Posterior cingulate gyrus (tissue), 11 donors: ENCODE measurements at places on chromosomes 1 and 21.
A peak's percentile ranks its signal among the peaks of the same experiment; 100 is the strongest.

- no peak for DNase-seq
Observed at GRCh38 chr1:157626099-157626498, 28.2 kb upstream of the FCRL4 start.

DNA sequence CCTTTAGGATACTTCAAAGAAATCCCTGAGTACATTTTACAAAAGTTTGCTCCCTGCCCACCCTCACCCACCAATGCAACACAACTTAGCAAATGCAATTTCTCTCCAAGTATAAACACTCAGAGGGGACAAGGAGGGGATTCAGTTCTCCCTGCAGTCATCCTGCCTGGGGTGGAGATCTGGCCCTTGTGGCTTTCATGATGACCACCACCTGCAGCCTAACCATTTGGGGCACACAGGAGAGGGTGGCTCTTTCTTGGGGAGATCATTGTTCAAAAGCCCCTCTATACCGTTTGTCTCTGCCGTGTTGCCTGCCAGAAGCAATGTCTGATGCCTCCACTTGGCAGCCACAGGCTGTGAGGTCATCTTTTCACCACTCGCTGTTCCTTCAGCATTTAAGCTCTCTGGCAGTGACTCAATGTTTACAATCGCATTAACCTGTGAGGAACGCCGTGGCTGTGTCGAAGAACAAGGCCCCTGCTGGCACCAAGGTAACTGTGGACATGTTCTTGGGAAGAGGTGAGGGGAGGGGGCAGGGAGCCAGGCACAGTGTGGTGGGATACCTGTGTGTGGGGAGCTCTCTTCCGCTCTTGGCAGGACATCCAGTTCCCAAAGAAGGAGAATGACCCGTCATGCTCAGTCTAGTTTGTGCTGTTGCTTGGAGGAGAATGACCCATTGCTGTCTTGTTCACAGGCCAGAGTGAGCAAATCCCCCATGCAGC, 103.9 kb upstream of the DUSP10 start:
- DNase-seq: no peak

- DNase-seq: no peak
Observed at GRCh38 chr1:160942926-160943325, 11.7 kb downstream of the ITLN2 start.

- peak; percentile 46 for DNase-seq
Observed at GRCh38 chr21:42120101-42120902, 49.2 kb downstream of the UMODL1 start.

DNA sequence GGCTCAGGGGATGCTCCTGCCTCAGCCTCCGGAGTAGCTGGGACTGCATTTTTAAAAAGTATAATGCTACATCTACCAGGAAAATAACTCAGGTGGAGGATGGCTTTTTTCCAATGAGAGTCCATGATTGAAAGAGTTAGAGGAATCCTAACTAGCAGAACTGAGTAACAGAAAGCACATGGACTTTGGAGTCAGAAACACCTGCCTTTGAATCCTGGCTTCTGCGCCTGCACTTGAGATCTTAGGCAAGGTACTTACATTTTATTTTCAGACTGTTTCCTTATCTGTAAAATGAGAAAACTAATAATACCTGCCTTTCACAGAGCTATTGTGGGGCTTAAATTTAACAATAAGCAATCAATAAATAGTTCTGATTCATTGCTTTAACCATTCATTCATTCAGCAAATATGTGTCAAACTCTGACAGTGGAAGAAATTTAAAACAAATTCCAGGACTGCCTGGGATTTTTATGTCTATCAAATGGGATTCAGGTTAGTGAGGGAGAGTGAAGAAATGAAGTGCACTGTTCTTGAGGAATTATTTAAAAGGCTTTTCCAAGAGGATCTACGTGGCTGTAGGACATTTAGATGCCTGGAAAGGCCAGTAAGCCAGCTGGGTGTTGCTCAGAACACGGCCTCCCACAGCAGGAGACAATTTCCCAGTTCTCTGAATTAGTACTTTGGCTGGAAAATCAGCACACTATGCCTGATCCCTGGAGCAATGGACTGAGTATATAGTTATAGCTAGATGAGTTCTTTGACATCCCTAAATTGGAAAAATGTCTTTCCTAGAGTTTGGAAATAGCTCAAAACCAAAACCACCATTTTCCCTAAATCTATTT, 12.8 kb upstream of the LBR start:
- no peak for DNase-seq

GRCh38 chr1:177209357-177209756, 38.6 kb downstream of the BRINP2 start:
- DNase-seq: peak; percentile 63

- no peak for DNase-seq
Observed at GRCh38 chr1:12480748-12481362, 137.2 kb downstream of the DHRS3 start.

GRCh38 chr1:117685936-117686806, 80.3 kb downstream of the TENT5C start:
- no peak for DNase-seq

DNA sequence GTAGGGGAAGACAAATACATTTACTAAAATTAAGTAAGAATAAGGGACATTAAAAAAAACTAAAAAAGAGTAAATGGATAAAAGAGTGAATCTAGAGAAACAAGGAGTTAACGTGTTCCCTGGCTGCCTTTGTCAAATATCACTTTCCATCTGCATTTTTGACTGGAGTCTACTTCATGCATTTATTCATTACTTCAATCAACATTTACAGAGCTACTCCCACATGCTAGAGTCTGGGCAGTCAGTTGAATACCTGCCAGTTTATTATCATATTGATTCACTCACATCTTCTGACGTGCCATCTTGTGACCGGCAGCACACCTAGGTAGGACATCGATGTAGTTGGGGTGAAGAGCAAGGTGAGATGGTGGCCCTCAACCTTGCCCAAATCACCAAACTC, 35.6 kb upstream of the KCNA3 start:
- DNase-seq: no peak

DNA sequence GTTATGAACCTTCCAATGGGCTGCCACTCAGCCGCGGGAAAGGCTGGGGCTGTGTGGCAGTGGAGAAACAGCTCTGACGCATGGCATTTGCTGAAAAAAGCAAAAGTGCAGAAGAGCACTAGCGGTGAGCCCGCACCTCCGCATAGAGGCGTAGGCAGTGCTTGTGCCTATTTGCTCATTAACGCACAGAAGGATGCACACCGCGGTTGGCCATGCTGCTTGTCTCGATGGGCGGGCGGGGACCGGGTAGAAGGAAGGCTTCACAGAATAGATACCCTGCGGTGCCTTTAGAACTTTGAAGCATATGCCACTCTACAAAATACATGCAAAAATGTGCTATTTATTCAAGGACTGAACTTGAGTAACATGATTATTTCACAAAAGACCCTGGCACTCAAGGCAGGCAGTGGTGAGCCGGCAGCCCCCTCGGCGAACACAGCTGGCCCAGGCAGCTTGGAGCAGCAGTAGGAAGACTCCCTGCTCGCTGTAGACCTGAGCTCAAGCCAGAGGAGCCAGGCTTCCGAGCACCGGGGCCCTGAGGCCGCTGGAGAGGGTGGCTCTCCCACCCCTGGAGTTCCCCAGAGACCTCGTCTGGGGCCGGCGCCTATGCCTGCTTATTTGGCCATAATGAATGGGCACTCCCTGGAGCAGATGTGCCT, 71.5 kb downstream of the SIK1 start:
- DNase-seq: no peak

DNA sequence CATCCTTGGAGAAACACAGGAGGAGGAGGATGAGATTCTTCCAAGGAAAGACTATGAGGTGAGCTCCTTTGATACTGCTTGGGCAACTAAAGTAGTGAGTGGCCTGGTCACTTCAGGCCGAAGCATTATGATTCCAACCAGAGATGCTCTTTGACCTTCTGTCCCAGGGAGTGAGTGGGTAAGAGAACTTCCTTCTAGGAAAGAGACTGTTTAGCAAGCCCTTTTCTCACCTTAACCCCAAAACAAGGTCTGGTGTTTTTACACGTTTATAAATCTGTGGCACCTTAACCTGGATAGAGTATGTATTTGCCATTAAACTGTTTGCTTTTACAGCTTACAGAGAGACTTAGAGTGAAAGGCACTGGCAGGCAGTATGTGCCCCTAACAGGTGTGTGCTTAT, 1.1 kb downstream of the CLCN6 start:
- DNase-seq: no peak

DNA sequence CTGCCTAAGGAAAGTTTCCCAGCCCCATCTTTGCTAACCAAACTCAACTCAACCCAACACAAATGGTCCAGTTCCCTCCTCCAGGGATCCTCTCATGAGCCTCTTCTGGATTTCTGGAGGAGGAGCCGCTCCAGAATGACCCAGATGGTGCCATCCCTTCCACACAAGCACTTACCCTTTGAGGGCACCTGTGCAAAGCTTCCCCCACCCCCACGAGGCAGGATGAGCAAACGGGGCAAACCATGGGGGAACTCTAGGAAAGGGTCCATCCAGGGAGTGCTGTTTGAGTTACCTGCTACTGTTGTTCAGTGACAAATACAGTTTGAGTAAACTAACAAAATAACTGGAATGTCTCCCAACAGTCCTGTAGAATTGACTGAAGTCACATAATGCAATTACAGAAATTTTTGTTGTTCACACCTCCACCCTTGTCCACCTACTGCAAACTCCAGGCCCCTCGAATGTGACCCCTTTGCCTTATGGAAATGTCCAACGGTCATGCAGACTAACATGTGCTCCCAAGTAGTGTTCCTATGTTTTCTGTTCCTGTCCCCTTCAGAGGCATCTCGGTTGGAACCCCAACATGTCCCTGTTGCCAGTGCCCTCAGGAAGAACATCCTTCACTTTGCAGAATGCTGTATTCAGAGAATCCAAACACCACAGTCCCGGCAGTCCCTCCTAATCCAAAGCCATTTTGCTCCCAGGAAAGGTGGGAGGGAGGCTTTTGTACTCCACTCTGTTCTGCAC, 160.1 kb downstream of the RRAGC start:
- DNase-seq: no peak

DNA sequence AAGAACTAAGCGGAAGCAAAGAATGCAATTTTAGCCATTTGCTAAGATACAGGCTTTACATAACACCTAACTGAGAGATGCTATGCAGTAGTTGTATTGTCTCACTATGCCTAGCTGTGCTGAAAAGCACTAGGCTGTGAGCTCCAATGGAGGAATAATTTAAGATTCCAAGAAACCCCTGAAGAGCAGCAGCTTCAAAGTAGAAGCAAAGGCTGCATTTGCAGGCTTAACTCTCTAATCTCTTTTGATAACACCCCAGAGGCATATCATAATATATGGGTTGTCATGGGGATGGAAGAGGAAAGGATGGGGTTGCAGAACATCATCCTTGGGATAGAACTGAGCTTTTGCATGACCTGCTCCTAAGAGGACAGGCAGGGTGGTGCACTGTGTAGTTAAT, 102.0 kb downstream of the ERG start:
- no peak for DNase-seq

- DNase-seq: no peak
Observed at GRCh38 chr1:91828583-91829281, 57.2 kb downstream of the TGFBR3 start.

DNA sequence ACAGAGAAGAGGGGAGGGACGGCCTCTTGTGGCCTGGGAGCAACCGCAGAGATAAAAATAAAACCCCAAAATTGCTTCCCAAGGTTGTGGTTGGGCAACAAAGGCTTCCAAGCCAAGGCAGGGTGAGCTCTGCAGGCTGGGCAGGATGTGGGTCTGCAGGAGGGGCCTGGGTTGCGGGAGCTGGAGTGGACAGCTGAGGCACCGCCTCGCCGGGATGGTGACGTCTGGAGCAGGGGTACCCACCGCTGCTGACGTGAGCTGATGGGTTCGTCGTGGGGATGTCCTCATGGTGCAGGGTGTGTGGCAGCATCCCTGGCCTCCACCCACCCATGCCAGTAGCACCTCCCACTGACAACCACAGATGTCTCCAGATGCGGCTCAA, 3.7 kb downstream of the AURKAIP1 start:
- no peak for DNase-seq

DNA sequence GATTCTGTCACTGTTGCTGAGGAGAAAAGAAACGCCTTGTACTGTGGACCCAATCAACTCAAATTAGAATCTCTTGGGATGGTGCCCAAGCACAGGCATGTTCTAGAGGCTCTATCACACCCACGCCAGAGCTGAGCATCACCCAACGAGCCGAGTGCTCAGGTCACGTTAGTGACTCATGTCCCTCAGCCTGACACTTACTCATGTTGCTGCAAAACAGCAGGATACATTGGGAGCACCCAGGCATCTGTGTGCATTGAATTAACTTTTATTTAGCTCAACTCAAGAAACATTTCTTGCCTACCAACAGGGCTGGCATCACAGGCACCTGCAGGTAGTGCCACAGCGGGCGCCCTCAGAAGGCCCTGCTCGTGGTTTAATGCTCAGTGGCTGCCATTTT, 149.8 kb downstream of the ETS2 start:
- peak; percentile 92 for DNase-seq

- DNase-seq: no peak
Observed at GRCh38 chr1:16017461-16018303, at the start of gene HSPB7. TSS of gene HSPB7 (minus strand) at chr1:16018043. CDS start at chr1:16017963, 80 bp downstream.
